WTC11 (cell line): ENCODE measurements at places on chromosomes 16 and 17. TPM values are rescaled to one million over a fixed set of nuclear protein-coding genes. Genes with fewer than 3 reads are reported as not detected.

The TMC5 gene
- total RNA-seq, result 2.1 to 4.6 TPM (median 3.1 TPM) in 3 replicates

The ACBD4 gene
- total RNA-seq, result 12.7 to 21.0 TPM (median 21.0 TPM) in 3 replicates

The RNF222 gene
- not detected in 3 replicates for total RNA-seq

The ZSCAN10 gene
- total RNA-seq, result 263 to 286 TPM (median 271 TPM) in 3 replicates

The RCVRN gene
- total RNA-seq, result not detected in 3 replicates

The CES5A gene
- total RNA-seq, result not detected in 3 replicates

The SGSH gene
- total RNA-seq, result 22.0 to 27.7 TPM (median 22.0 TPM) in 3 replicates

The PPM1D gene
- total RNA-seq, result 16.5 to 20.4 TPM (median 17.0 TPM) in 3 replicates

The CX3CL1 gene
- 0.66 to 1.2 TPM (median 1.1 TPM) in 3 replicates for total RNA-seq

The SLC22A31 gene
- 9.8 to 12.1 TPM (median 10.7 TPM) in 3 replicates for total RNA-seq

The SLC38A8 gene
- not detected in 3 replicates for total RNA-seq

The TEX14 gene
- total RNA-seq, result 0.76 to 1.4 TPM (median 1.3 TPM) in 3 replicates

The CANT1 gene
- 34.1 to 39.7 TPM (median 35.1 TPM) in 3 replicates for total RNA-seq

The SEC14L5 gene
- 2.1 to 2.4 TPM (median 2.3 TPM) in 3 replicates for total RNA-seq

The HOXB5 gene
- not detected in 3 replicates for total RNA-seq

- H3K4me1 ChIP-seq, result no peaks in the 10 kb centered on the region
- no peaks in the 10 kb centered on the region; the same call in 1 of the 2 replicates for H3K27me3 ChIP-seq
- no peak overlapping the region for H3K4me3 ChIP-seq
- H3K27ac ChIP-seq, result no peak overlapping the region
- peak; percentile 87 for DNase-seq
- no peaks in the 10 kb centered on the region for H3K36me3 ChIP-seq
Measured at GRCh38 chr16:80924372-80924978, 82.2 kb downstream of the CMC2 start.

GRCh38 chr17:43550754-43551153, 4.6 kb upstream of the ETV4 start:
- H3K27ac ChIP-seq, result no peak overlapping the region
- no peak overlapping the region for H3K4me3 ChIP-seq
- H3K27me3 ChIP-seq, result no peaks in the 10 kb centered on the region; the same call in 1 of the 2 replicates
- no peaks in the 10 kb centered on the region for H3K36me3 ChIP-seq

DNA sequence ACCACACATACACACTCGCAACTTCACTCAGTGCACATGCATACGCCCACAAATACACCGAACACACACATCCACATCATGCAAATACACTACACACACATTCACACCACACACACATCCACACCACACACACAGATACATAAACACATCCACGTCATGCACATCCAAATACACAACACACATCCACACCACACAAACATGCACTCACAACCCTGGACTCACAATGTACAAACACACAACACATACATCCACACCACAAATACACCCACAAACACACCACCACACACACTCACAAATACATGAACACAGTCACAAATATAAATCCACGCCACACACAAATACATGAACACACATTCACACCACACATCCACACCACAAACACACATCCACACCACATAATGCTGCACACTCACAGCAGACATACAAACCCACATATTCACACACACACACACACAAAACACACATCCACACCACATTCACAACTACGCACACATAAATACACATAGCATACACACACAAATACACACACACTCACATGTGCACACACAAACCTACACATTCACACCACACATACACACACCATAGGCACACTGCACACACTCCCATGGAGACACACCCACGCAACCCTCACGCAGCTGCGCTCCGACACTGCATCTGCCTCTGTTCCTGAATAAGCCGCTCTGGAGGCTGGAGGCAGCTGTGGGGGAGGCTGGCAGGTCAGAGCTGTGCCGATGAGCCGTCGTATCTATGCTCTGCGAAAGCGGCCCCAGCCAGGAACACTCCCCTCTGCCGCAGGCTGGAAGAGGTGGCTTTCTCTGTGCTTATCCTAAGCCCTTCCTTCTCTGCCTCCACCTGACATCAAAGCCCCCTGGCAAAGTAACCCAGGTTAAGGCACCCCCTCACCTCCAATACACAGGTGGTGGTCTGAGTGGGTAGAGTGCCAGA, 141.8 kb downstream of the GRIN2A start:
- peaks cover 4% of the 10 kb centered on the region for H3K27me3 ChIP-seq
- H3K36me3 ChIP-seq, result no peaks in the 10 kb centered on the region
- DNase-seq, result peak; percentile 38
- H3K4me3 ChIP-seq, result no peak overlapping the region

DNA sequence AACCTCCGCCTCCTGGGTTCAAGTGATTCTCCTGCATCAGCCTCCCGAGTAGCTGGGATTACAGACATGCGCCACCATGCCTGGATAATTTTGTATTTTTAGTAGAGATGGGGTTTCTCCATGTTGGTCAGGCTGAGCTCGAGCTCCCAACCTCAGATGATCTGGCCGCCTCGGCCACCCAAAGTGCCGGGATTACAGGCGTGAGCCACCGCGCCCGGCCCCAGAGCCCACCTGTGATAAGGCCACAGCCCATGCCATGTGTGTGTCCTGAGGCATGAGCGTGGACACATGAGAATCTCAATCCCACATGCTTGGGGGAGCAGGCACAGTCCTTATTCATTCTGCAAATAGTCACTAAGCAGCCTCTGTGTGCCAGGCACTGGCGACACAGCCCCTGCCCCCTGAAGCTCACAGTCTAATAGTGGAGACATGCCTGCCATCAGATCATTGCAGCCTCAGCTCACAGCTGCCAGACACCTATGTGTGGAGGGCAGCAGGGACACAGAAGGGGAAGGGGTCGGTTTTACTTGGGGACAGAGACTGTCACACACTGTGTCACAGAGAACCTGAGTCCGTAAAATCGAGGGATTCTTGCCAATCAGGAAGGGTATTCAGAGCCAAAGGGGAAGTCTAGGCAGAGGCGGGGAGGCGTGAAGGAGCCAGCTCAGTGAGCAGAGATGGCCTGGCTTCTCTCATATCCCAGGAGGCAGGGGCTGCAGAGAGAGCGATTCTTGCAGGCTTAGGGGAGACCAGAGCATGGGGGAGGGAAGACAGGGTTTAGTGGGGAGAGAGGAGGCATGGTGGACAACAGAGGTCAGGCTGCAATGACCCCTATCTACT, 9.4 kb upstream of the ABCC3 start:
- DNase-seq, result no peak
- H3K36me3 ChIP-seq, result no peaks in the 10 kb centered on the region
- no peak overlapping the region for H3K4me3 ChIP-seq
- peaks cover 41% of the 10 kb centered on the region for H3K4me1 ChIP-seq
- H3K27me3 ChIP-seq, result peaks cover 4% of the 10 kb centered on the region
- H3K27ac ChIP-seq, result no peak overlapping the region

- DNase-seq, result peak; percentile 81
- H3K27ac ChIP-seq, result no peak overlapping the region
- H3K4me1 ChIP-seq, result peaks cover 66% of the 10 kb centered on the region
Measured at GRCh38 chr17:50206604-50207293, 5.3 kb upstream of the COL1A1 start.

DNA sequence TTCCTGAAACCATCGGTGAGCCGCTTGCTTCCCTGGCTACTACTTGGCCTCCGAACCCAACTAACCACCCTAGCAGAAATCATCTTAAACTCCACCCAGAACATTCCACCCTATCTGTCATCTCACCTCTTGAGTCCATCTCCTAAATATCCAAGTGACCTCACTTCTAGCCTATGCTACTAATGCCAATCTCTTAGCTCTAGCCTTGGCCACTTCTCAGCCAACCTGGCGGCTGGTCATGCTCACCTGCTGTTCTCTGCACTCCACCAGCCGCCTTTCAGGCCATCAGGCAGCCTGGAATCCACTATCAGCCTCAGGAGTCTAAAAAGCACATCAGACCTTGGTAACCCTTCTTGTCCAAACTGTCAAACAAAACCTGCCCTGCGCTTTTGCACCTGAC, 11.9 kb upstream of the CYTH1 start:
- no peak for DNase-seq
- H3K27me3 ChIP-seq, result no peaks in the 10 kb centered on the region
- H3K36me3 ChIP-seq, result peaks cover 56% of the 10 kb centered on the region

GRCh38 chr17:48219617-48220016, 112.1 kb downstream of the SNX11 start:
- no peaks in the 10 kb centered on the region for H3K36me3 ChIP-seq
- peaks cover 34% of the 10 kb centered on the region for H3K27me3 ChIP-seq

GRCh38 chr17:3968886-3969524, 4.8 kb upstream of the ATP2A3 start:
- no peaks in the 10 kb centered on the region for H3K27me3 ChIP-seq
- no peaks in the 10 kb centered on the region for H3K36me3 ChIP-seq
- H3K4me3 ChIP-seq, result no peak overlapping the region
- DNase-seq, result no peak

- H3K27ac ChIP-seq, result no peak overlapping the region
- no peaks in the 10 kb centered on the region for H3K27me3 ChIP-seq
- no peak for DNase-seq
Measured at GRCh38 chr17:71585540-71585939, 535.3 kb upstream of the SOX9 start.

DNA sequence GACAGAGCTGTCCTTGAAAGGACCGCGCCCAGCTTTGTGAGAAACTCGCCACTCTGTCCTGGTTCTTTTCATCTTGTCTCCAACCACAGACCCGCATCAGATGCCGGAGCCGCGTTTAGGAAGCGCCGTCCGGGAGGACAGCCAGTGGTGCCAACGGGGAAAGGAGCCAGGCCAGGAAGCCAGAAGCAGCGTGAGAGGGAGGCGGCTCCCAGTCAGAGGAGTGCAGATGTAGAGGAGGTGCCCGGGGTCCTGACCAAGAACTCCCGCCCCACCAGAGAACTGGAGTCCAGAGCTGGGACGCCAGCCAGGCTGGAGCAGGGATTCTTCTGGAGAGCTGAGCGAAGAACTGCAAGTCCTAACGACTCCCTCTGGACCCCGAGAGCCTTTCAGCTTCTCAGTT, 49.3 kb upstream of the TNRC6C start:
- no peak overlapping the region for H3K4me3 ChIP-seq
- H3K27ac ChIP-seq, result no peak overlapping the region
- H3K4me1 ChIP-seq, result peaks cover 19% of the 10 kb centered on the region
- DNase-seq, result no peak

GRCh38 chr17:41190328-41190727, 641 bp downstream of the KRTAP9-1 start:
- no peak overlapping the region for H3K27ac ChIP-seq
- H3K4me1 ChIP-seq, result no peaks in the 10 kb centered on the region
- H3K36me3 ChIP-seq, result 0 out of 2 replicates have a peak, but pooled peaks cover 3% of the 10 kb centered on the region
- no peaks in the 10 kb centered on the region for H3K27me3 ChIP-seq

- no peak for DNase-seq
- H3K4me1 ChIP-seq, result no peaks in the 10 kb centered on the region
- no peak overlapping the region for H3K27ac ChIP-seq
- H3K36me3 ChIP-seq, result no peaks in the 10 kb centered on the region
- H3K27me3 ChIP-seq, result no peaks in the 10 kb centered on the region
Measured at GRCh38 chr17:71762526-71762925, 358.3 kb upstream of the SOX9 start.

DNA sequence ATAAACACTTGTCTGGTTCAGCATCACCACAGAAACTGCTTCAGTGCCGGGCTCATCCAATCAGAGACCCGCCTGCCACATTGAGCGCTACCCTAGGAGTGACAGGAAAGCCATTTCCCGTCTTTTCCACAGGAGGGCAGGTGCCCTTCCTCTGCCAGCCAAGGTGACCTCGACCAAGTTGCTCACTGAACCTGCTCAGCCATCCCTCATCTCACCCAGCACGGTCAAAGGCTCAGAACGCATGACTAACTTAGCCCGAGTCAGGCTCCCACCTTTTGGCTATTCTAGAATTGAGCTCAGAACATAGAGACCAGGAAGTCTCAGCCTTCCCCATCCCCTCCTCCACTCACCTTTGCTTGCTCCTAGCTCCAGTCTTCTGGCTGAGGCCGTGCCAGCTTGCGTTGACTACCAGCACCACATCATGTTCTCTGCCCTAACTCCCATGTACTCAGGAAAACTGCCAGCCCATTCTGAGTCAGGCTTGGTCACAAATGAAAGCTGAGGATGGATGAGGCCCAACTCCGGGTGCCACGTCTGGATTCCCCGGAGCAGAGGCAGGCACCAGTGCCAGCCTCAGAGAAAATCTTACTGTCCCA, 15.6 kb downstream of the MRPS23 start:
- no peaks in the 10 kb centered on the region for H3K27me3 ChIP-seq
- DNase-seq, result peak; percentile 49
- no peak overlapping the region for H3K4me3 ChIP-seq
- peaks cover 16% of the 10 kb centered on the region for H3K4me1 ChIP-seq

- H3K4me3 ChIP-seq, result peak overlapping the region; percentile 32; the same call in 1 of the 2 replicates
- no peak for DNase-seq
- H3K36me3 ChIP-seq, result peaks cover 21% of the 10 kb centered on the region
- no peaks in the 10 kb centered on the region for H3K27me3 ChIP-seq
Measured at GRCh38 chr16:68743664-68744063, 6.6 kb downstream of the CDH1 start.

DNA sequence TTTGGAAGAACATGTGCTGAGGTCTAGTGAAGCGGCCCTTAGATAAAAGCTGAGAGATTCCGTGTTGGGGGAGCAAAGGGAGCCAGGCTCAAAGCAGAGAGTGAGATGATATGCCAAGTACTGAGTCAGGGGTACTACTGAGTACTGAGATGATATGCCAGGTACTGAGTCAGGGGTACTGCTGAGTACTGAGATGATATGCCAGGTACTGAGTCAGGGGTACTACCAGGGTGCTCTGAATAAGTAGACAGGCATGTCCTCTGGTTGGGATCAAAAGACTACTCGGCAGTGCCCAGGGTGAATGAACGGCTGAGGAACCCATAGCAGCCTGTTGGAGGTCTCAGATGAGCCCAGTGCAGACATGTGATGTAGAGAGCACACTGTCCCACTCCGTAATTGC, 239.0 kb downstream of the SOX9 start:
- H3K27ac ChIP-seq, result no peak overlapping the region
- peaks cover 3% of the 10 kb centered on the region; the same call in 1 of the 2 replicates for H3K27me3 ChIP-seq
- no peak overlapping the region for H3K4me3 ChIP-seq
- H3K36me3 ChIP-seq, result no peaks in the 10 kb centered on the region
- H3K4me1 ChIP-seq, result peaks cover 6% of the 10 kb centered on the region; the same call in 1 of the 2 replicates
- no peak for DNase-seq

DNA sequence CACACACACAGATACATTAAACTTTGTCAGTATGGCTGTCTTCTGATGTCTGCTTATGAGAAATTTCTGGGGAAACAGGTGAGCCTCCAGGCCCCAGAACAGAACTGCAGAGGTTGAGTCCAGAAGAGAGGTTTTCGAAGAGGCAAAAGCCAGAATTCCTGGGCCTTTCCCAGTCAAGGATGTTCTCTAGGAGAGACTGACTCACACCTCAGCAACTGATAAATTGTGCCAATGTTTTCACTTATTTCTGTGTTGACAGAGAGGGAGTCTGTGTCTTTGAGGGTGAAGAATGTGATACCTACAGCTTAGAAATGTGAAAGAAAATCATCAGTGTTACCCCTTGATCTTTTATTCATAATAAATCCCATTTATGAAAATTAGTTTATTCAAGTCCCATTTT, 30.3 kb downstream of the LDHD start:
- peaks cover 40% of the 10 kb centered on the region for H3K4me1 ChIP-seq
- no peak for DNase-seq
- no peak overlapping the region for H3K4me3 ChIP-seq
- peaks cover 10% of the 10 kb centered on the region for H3K36me3 ChIP-seq

GRCh38 chr17:48139944-48140343, 32.4 kb downstream of the SNX11 start:
- H3K27me3 ChIP-seq, result no peaks in the 10 kb centered on the region
- no peak for DNase-seq
- H3K4me3 ChIP-seq, result no peak overlapping the region
- H3K36me3 ChIP-seq, result no peaks in the 10 kb centered on the region
- H3K27ac ChIP-seq, result no peak overlapping the region
- H3K4me1 ChIP-seq, result peaks cover 7% of the 10 kb centered on the region

GRCh38 chr17:74635418-74635817, 11.9 kb upstream of the CD300E start:
- DNase-seq, result no peak
- H3K36me3 ChIP-seq, result no peaks in the 10 kb centered on the region
- 0 out of 2 replicates have a peak overlapping the region, but pooled peaks have one; percentile 86 for H3K27ac ChIP-seq
- H3K4me1 ChIP-seq, result peaks cover 60% of the 10 kb centered on the region
